HFFc6 (cell line): ENCODE measurements at places on chromosomes 5 and 9. TPM values are rescaled to one million over a fixed set of nuclear protein-coding genes. Genes with fewer than 3 reads are reported as not detected.
A peak's percentile ranks its signal among the peaks of the same experiment; 100 is the strongest.

DNA sequence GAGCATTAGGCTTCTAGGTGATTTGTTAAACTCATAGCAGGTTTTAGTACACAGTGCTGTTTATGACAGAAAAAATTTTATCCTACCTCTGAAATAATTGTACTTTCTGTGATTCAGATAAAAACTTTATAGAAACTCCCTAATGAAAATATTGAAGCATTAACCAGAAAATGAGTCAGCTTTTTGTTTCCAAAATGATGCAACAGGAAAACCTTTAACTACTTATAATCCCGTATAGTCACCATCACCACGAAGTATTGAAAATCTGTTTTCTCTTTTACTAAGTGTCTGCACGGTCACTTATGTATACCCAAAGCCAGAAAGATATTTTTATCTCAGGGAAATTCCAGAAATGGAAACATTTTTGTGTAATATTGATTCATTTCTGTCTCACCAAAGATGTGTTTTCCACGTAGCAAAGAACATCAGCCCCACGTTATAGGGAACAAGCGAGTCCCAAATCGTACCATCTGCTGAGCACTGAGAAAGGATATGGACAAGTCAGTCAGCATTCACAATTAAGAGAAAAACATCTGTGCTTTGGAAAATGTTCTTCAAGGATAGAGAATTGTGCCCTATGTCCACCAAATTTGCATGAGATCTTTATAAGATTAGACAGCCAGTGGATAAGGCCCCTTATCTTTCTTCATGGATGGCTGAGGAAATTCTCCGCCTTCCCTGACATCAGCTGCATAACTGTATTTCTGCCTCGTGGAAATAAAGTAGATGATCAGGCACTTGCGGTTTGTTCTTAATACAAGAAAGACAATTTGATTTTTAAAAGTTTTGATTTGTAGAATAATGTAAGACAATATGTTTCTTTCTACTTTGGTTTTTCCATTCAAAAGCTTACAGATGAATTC, 41.9 kb downstream of the TNFAIP8 start:
- peaks cover 5% of the 10 kb centered on the region for H3K36me3 ChIP-seq
- peak overlapping the region; percentile 71 for H3K4me3 ChIP-seq
- H3K27ac ChIP-seq = peak overlapping the region; percentile 75
- peaks cover 61% of the 10 kb centered on the region for H3K4me1 ChIP-seq
- peak; percentile 59 for DNase-seq

GRCh38 chr5:122257000-122257399, 55.0 kb upstream of the SNCAIP start:
- no peak for DNase-seq
- H3K4me1 ChIP-seq = peaks cover 14% of the 10 kb centered on the region

- peak; percentile 83 for DNase-seq
- peak overlapping the region; percentile 75 for H3K27ac ChIP-seq
- peaks cover 35% of the 10 kb centered on the region for H3K36me3 ChIP-seq
- H3K4me1 ChIP-seq = peaks cover 46% of the 10 kb centered on the region
- peak overlapping the region; percentile 45 for H3K4me3 ChIP-seq
Measured at GRCh38 chr9:83701769-83702168, 6.0 kb downstream of the UBQLN1 start.

- peaks cover 62% of the 10 kb centered on the region for H3K4me1 ChIP-seq
- H3K36me3 ChIP-seq = no peaks in the 10 kb centered on the region
- H3K27ac ChIP-seq = peak overlapping the region; percentile 39; the same call in 1 of the 2 replicates
- H3K27me3 ChIP-seq = no peaks in the 10 kb centered on the region; the same call in 1 of the 2 replicates
Measured at GRCh38 chr5:115553082-115553481, 8.5 kb upstream of the FEM1C start.

GRCh38 chr9:15982182-15982581, 429.3 kb downstream of the CCDC171 start:
- H3K27me3 ChIP-seq = no peaks in the 10 kb centered on the region
- no peak overlapping the region for H3K27ac ChIP-seq
- no peak overlapping the region for H3K4me3 ChIP-seq
- H3K4me1 ChIP-seq = no peaks in the 10 kb centered on the region
- no peaks in the 10 kb centered on the region for H3K36me3 ChIP-seq

DNA sequence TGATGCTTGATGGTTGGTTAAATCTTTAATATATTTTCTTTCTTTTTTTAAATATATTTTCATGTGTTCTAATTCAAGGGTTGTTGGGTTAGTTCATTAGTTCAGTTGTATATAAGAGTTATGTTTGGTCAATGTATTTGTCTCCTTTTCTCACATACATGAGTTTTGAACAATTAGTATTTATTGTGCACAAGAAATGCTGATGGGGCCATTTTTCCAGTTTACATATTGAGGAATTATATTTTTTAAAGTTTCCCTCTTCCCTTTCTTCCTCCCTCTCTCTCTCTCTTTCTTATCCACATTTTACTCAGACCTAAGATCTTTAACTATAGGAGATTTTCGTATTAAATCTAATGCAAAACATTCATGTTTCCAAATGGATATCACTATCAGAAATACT, 74.0 kb downstream of the LNPEP start:
- no peaks in the 10 kb centered on the region for H3K27me3 ChIP-seq
- peaks cover 11% of the 10 kb centered on the region for H3K4me1 ChIP-seq
- peaks cover 4% of the 10 kb centered on the region for H3K36me3 ChIP-seq
- H3K4me3 ChIP-seq = no peak overlapping the region
- H3K27ac ChIP-seq = no peak overlapping the region

- peak; percentile 59 for DNase-seq
- peak overlapping the region; percentile 24; the same call in 1 of the 2 replicates for H3K27ac ChIP-seq
- no peak overlapping the region for H3K4me3 ChIP-seq
- peaks cover 6% of the 10 kb centered on the region for H3K27me3 ChIP-seq
Measured at GRCh38 chr5:67287510-67288268, 91.1 kb upstream of the CD180 start.

Gene SLC34A1
- total RNA-seq = not detected in 3 replicates

DNA sequence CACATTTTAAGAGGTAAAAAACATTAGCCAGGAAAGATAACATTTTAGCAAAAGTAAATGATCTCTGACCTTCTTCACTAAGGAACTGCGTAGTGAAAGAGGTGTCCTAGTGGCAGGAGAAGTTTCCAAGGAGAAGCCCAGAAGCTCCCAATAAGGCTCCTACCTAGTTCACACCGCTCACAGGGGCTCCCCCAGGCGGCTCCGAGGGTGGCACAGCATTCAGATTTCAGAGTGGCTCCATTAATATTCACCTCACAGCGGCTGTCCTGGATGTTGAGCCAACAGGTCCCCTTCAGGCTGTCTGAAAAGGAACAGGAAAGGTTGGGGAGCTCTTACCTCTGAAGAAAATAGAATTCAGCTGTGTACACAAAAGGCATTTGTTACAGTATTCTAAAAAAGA, 187.3 kb downstream of the FBN2 start:
- H3K4me3 ChIP-seq = no peak overlapping the region
- H3K27ac ChIP-seq = no peak overlapping the region
- no peak for DNase-seq
- peaks cover 3% of the 10 kb centered on the region; the same call in 1 of the 2 replicates for H3K27me3 ChIP-seq
- no peaks in the 10 kb centered on the region for H3K4me1 ChIP-seq

- H3K4me1 ChIP-seq = peaks cover 13% of the 10 kb centered on the region
- H3K27ac ChIP-seq = no peak overlapping the region
- DNase-seq = no peak
- H3K27me3 ChIP-seq = peaks cover 2% of the 10 kb centered on the region; the same call in 1 of the 2 replicates
- H3K36me3 ChIP-seq = no peaks in the 10 kb centered on the region
Measured at GRCh38 chr5:171419688-171420430, 412 bp downstream of the FGF18 start.

DNA sequence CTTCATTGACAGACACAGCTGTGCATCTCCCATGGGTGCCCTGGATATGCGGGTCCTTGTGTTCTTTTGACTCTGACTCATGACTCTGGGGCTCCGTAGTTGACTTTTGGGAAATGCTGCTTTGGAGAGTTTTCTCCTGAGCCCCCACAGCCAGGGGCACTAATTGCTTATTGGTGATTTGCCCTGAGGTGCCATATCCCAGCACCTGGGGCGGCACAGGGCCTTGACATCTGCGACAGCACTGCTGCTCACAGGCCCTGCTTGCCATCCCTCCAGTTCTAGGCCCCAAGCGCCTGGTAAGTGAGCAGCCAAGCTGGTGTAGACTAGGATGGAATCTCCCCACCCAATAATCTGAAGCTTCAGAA, 75.1 kb downstream of the AMBP start:
- H3K27ac ChIP-seq = no peak overlapping the region
- H3K4me3 ChIP-seq = no peak overlapping the region
- no peaks in the 10 kb centered on the region; the same call in 1 of the 2 replicates for H3K27me3 ChIP-seq
- peaks cover 5% of the 10 kb centered on the region for H3K36me3 ChIP-seq
- no peak for DNase-seq

- no peaks in the 10 kb centered on the region for H3K27me3 ChIP-seq
- peak overlapping the region; percentile 52 for H3K27ac ChIP-seq
- peak overlapping the region; percentile 95 for H3K4me3 ChIP-seq
- H3K36me3 ChIP-seq = peaks cover 22% of the 10 kb centered on the region
- peak; percentile 89 for DNase-seq
- peaks cover 28% of the 10 kb centered on the region for H3K4me1 ChIP-seq
Measured at GRCh38 chr5:128538250-128539037, 399 bp upstream of the FBN2 start.

DNA sequence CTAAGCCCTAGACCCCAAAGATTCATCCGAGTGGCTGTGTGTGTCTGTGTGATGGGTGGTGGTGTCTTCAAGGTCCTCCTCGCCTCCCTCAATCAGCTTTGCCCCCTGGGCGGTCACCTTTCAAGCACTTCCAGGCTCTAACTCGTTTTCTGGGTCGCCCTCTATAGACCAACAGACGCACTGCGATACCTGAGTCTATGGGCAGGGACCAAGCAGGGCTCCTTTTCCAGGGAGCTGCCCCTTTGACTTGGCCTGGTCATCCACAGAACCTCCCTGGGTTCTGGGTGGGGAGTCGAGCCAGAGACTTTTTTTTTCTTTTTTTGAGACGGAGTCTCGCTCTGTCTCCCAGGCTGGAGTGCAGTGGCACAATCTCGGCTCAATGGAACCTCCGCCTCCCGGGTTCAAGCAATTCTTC, 1.1 kb downstream of the SLC27A4 start:
- H3K27me3 ChIP-seq = no peaks in the 10 kb centered on the region; the same call in 1 of the 2 replicates
- H3K4me3 ChIP-seq = peak overlapping the region; percentile 89
- H3K36me3 ChIP-seq = no peaks in the 10 kb centered on the region
- peak; percentile 60 for DNase-seq
- peaks cover 7% of the 10 kb centered on the region for H3K4me1 ChIP-seq

DNA sequence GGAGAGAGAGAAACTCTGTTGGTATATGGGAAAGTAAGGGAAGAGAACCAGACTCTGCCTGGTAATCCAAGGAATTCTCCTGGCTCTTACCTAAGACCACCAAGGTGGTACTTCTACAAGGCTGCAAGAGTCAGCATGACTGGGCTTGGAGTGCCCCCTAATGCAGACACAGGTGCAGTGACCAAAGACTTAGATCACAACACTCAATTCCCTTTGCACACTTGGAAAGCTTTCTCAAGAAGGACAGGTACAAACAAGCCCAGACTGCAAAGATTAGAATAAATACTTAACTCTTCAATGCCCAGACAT, 25.2 kb downstream of the UGT3A2 start:
- H3K4me3 ChIP-seq = no peak overlapping the region
- peaks cover 23% of the 10 kb centered on the region for H3K27me3 ChIP-seq
- H3K4me1 ChIP-seq = no peaks in the 10 kb centered on the region
- no peaks in the 10 kb centered on the region for H3K36me3 ChIP-seq

DNA sequence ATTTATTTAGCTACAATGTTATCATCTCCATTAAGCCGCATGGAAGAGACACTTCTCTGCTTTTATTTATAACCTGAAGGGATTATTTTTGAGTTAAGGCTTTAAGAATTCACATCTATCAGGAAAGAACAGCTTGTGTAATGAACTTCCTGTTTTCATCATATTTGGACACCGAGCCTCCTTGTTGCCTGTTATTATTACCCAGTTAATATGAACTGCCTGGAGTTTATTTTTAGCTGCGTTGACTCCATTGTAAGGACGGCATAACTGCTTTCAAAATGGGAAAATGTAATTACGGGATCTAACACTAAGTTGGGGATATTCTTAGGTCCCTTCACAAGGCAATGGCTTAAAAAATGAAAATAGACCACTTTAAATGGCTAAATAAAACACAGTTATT, 89.0 kb upstream of the NR4A3 start:
- H3K4me3 ChIP-seq = no peak overlapping the region
- no peaks in the 10 kb centered on the region; the same call in 1 of the 2 replicates for H3K4me1 ChIP-seq
- H3K27ac ChIP-seq = no peak overlapping the region
- no peaks in the 10 kb centered on the region for H3K36me3 ChIP-seq

- no peak overlapping the region for H3K4me3 ChIP-seq
- no peaks in the 10 kb centered on the region for H3K36me3 ChIP-seq
- H3K4me1 ChIP-seq = no peaks in the 10 kb centered on the region; the same call in 1 of the 2 replicates
Measured at GRCh38 chr5:154117930-154118329, 72.6 kb upstream of the GALNT10 start.

GRCh38 chr9:91750343-91750742, 199.7 kb downstream of the ROR2 start:
- H3K4me1 ChIP-seq = no peaks in the 10 kb centered on the region
- no peak overlapping the region for H3K4me3 ChIP-seq
- no peaks in the 10 kb centered on the region for H3K36me3 ChIP-seq

Gene CEL
- 0.39 to 0.60 TPM (median 0.41 TPM) in 3 replicates for total RNA-seq

- H3K27me3 ChIP-seq = no peaks in the 10 kb centered on the region
- no peak overlapping the region for H3K27ac ChIP-seq
- no peak for DNase-seq
- no peaks in the 10 kb centered on the region for H3K36me3 ChIP-seq
Measured at GRCh38 chr9:8653855-8654254, 854.3 kb upstream of the DMAC1 start.

DNA sequence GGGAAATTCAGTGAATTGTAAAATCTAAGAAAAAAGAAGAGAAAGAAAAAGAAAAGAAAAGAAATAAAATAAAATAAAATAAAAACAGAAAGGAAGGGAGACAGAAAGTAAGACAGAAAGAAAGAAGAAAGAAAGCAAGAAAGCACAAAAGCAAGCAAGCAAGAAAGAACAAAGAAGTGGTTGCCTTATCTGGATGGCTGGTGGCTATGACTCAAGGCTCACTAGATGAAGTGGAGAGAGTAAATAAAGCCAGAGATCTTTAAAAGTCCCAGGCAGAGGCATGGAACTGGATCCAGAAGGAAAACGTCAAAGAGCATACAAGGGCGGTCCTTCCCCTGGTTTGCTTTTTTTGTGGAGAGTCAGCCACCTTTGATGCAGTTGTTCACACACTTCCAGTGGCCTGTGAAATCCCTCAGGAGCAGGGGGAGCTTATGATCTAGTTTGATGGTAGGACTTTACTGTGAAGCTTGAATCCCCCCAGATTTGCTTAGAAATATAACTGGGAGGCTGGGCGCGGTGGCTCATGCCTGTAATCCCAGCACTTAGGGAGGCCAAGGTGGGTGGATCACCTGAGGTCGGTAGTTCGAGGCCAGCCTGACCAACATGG, 176.7 kb upstream of the HMHB1 start:
- no peak for DNase-seq
- H3K27me3 ChIP-seq = peaks cover 3% of the 10 kb centered on the region; the same call in 1 of the 2 replicates
- H3K36me3 ChIP-seq = no peaks in the 10 kb centered on the region
- peak overlapping the region; percentile 24; the same call in 1 of the 2 replicates for H3K27ac ChIP-seq
- no peak overlapping the region for H3K4me3 ChIP-seq

- no peak overlapping the region for H3K27ac ChIP-seq
- DNase-seq = no peak
- H3K4me1 ChIP-seq = peaks cover 8% of the 10 kb centered on the region
- no peaks in the 10 kb centered on the region for H3K36me3 ChIP-seq
- H3K4me3 ChIP-seq = peak overlapping the region; percentile 87
Measured at GRCh38 chr9:131349522-131349880, 44.4 kb upstream of the PRRC2B start.

Gene WWC1
- total RNA-seq = 3.2 to 8.4 TPM (median 4.6 TPM) in 3 replicates
